ENCODE measurements at places on chromosomes 1 and 21. TPM values are rescaled to one million over a fixed set of nuclear protein-coding genes. Genes with fewer than 3 reads are reported as not detected.

DNA sequence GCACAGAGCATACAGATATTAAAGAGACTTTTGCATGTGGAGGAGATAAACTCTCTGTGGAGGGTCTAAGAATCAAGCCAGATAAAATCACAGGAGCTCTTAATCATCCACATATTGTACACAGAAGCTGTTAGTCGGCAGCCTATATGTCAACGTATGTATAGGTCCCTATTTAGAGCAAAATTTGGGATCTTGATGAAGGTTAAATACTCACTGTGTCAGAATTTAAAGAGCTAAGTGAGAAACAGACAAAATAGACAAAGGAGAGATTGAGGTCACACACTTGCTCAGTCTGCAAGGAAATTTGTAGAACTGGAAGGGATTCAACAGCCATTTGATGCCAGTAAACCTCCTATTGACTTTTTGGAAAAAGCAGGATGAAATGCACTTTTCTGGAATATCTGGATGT lies 4.1 kb upstream of the IRF2BP2 start:
- no peak for ATAC-seq

Gene DENND1B
- total RNA-seq: 15.2 TPM

Gene FCGR3A
- total RNA-seq: 1.00 TPM

- no peak for ATAC-seq
Observed at GRCh38 chr1:238281418-238281817, 390.7 kb upstream of the ZP4 start.

DNA sequence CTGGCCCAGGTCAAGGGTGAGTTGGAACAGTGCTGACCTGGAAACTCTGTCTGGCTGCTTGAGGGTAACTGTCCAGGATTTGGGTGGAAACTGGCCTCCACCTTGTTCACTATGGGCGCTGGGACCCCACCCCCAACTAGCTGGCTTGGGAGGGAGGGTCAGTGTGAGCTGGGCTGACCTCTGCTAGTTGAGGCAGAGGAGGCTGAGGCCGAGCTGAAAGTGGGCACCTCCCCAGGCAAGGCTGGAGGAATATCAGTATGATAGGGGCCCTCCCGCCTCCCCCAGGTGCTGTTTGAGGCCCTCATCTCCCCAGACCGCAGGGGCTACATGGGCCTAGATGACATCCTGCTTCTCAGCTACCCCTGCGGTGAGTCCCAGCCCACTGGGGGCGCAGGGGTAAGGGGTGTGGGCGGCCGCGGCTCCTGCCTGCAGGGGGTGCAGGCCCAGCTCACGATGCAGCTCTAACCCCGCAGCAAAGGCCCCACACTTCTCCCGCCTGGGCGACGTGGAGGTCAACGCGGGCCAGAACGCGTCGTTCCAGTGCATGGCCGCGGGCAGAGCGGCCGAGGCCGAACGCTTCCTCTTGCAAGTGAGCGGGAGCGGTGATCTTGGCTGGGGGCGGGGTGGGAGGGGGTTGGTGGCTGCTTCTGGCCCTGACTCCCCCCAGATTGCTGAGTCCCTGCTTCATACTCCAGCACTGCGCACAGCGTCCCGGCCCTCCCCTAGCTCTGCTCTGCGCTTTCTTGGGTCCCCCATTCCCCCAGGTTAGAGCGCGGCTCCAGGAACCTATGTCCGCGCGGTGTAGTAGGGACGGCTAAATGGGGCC lies 22.9 kb downstream of the PTPRU start:
- peak; percentile 27 for ATAC-seq

DNA sequence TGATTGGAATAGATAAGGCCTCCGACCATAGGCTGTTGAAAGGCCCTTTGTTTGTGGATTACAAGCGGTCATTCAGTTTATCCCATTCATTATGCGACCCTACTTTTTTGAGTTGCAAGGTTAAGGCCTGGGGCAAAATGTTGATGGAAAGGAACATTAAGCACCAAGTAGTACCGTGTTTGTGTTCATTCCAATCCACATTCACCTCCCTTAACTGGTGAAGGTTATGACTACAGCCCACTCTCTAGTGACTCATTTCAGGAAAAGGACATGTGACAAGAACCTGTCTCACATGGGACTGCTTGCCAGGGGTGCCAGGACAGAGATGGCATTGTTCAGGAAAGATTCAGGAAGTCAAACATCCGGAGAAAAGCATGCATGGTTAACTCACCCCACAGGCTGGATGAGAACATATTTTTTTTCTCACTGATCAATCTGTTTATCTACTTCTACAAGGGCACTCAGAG lies 81.6 kb downstream of the CD58 start:
- peak; percentile 68 for ATAC-seq

DNA sequence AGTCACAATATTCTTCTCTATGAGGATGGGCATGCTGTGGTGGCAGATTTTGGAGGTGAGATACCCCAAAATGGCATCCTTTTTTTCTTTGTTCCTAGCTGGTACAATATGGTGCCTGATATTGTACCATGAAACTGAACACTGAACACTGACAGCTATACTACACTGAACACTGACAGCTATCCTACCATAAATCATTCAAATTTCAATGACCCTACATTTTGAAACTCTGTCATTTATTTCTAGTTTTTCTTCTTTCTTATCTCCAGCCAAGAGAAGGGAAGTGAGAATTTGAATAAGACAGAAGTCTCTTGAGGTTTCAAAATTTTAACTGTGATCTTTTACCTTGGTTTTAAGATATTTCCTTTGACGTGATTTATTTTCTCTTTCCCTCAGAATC lies 76.3 kb downstream of the LRRC53 start:
- ATAC-seq: no peak

- no peak for ATAC-seq
Observed at GRCh38 chr1:44353604-44354003, 1.5 kb downstream of the ERI3 start.
